ENCODE measurements at places on chromosomes 12 and 14.

DNA sequence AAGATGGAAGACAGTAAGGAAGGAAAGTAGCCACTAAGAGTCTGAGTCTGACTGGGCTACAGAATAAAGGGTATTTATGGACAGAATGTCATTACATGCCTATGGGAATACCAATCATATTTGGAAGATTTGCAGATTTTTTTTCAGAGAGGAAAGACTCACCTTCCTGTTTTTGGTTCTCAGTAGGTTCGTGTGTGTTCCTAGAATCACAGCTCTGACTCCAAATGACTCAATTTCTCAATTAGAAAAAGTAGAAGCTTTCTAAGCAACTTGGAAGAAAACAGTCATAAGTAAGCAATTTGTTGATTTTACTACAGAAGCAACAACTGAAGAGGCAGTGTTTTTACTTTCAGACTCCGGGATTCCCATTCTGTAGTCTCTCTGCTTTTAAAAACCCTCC is 15.4 kb upstream of the PAPLN start:
- DNase-seq, result no peak

GRCh38 chr12:4215229-4216186 is 58.1 kb upstream of the CCND2 start:
- no peak for DNase-seq

DNA sequence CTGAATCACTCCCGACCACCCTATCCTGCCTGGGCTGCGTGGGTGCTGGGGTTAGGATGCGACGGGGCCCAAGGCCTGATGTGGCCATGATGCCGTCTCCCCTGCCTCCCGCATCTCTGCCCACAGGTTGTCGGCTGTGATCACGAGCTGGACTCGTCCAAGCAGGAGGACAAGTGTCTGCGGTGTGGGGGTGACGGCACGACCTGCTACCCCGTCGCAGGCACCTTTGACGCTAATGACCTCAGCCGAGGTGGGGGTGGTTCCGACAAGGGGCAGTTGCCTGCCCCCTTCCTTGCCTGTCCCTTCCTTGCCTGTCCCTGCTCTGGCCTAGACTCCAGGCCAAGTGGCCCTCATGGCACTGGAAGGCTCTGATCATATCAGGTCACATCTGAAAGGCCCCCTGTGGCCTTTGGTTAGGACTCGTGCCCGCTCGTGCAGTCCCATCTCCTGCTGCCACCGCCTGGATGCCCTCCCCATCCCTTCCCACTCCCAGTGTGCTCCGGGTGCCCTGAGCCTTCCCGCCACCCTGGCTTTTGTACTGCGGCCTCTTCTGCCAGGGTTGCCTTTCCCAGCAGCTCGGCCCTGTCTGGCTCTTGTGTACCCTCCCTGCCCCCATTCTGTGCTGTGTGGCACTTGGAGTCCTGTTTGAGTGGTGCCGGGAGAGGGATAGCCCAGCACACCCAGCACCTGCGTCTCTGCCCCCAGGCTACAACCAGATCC is 13.6 kb downstream of the PAPLN start:
- DNase-seq, result no peak

DNA sequence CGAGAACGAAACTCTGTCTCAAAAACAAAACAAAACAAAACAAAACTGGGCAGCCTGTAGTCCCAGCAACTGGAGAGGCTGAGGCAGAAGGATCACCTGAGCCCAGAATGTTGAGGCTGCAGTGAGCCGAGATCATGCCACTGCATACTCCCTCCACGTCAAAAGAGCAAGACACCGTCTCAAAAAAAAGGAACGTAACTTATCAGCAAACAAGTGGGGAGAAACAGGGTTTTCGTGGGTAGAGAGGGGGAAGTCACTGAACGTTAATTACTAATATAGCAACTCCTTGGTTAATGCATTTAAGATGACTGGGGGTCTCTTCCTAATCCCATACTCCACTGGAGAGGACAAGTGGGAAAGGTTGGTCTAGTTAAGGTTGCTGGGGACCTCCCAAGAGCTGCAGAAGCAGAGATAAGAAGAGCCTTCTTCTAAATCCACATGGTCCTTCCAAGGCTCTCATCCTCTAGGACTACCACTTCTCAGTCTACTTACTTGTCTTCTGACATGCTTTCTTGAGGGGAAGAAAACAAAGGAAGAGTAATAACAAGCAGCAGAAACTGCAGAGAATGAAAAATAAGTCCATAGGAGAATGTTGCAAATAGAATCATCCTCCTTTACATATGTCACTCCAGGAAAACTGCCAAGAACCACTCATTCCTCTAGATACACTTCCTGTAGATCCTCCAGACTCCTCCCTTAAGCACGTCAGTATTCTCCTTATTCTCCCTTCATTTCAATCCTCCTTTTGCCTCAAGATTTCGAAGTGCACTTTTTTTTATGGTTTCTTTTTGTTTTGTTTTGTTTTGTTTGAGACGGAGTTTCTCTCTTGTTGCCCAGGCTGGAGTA is 5.8 kb downstream of the NUMB start:
- no peak for DNase-seq

GRCh38 chr12:30026621-30027234 is 243.0 kb upstream of the TMTC1 start:
- DNase-seq, result no peak

DNA sequence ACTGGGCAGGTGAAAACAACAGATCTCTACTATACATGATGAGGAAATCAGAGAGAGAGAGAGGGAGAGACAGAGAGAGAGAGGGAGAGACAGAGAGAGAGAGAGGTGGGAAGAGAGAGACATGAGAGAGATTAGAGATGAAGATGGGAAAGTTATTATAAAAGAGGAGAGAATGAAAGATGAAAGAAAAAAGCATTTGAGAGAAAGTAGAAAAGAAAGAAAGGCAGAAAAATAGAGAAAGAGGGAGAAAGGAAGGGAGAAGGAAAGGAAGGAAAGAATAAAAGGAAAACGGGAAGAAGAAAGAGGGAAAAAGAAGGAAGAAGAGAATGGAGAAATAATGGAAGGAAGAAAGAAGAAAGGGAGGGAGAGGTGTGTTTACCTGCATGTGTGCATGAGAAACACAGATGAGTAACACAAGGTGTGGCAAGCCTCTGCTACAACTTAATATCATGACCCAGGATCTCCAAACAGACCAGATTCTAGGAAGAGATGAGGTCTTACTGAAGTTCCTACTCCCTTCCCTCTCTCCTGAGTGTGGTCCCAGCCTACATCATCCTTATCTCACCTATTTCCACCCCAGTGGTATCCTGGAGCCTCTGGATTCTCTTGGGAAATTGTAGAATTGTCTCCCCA is 176.3 kb downstream of the C12orf75 start:
- no peak for DNase-seq

GRCh38 chr14:80387563-80387981 is 176.3 kb upstream of the DIO2 start:
- DNase-seq, result no peak

DNA sequence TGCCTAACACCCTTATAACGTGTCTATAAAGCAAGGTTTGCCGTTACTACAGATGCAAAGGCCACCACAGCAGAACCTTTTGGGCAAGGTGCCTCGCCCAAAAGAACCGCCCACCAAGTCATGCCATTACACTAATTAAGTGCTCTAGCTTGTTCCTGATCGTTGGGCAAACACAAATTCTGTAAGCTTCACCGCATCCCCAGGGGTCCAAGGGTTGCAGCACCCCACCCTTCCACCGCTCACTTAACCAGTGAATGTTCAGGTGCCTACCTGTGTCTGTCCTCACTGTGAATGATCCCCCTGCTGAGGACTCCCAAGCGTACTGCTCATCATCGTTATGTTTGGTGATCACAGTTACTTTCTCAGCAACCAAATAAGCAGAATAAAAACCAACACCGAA is 1.4 kb downstream of the HSP90AA1 start:
- no peak for DNase-seq

DNA sequence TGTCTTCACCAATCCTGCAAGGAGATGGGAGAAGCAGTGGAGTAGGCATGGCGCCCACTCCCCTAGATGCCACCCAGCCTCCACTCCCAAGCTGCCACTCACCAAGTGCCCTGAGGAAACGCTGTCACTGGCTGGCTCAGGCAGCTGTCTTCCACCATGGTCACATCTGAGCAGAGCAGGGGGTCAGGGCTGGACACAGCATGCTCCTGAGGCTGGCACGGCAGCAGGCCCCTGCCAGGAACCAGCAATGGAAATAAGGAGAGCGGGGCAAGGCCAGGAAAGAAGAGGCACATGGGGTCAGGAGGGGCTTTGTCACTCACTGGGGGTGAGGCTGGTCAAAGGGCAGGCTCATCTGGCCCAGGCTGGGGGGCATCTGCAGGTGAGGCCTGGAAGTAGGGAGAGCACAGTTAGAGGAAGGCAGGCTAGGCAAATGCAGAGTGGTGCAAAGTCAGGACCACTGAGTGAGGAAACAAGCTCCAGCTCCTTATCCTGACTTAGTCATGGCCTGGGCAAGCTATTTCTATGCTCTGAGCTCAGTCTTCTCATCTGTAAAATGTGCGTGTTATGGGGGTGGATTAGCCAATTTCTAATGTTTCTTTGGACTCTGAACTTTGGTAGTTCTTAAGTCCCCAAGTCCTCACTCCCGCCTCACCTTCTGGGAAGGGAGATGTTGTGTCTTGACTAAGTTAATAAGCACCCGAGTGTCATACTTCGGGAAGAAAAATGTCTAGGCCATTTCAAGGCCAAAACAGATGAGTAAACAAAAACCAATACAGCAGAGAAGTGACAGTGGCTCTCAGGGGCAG is 8.0 kb downstream of the NAB2 start:
- DNase-seq, result no peak

DNA sequence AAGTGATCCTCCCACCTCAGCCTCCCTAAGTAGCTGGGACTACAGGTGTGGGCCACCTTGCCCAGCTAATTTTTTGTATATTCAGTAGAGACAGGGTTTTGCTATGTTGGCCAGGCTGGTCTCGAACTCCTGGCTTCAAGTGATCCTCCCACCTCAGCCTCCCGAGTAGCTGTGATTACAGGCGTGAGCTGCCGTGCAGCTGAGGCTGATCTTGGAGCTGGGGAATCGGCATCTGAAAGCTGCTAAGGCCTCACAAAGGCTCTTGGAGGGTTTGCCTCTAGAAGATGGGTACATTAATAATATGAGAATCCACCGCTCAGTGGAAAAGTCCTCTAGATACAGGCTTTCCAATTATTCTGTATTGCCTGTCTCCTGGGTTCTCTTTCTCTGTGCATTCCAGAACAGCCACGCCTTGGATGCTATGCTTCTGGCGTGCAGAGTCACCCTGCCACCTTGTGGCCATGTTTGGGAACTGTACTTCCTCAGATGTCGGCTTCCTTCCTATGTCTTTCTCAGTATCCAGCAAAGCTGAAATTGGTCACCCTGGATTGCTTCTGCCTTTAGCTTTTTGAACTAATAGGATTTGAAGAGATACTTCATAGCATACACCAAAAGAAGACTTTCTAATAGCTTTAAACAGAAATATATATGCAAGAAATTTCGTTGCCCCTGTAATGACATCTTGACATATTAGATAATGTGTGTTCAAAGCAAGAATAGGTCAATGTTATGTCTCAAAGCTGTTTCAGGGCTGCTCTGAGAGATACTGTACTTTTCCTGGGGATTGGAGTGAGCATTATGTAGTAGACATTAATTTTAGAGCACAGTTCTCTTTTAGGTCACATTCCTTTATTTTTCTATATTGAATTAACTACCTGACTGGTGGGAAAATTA is 75.4 kb downstream of the SNAPC1 start:
- peak; percentile 82 for DNase-seq

- DNase-seq, result no peak
Measured at GRCh38 chr14:93950948-93951634, 23.9 kb downstream of the FAM181A start.

DNA sequence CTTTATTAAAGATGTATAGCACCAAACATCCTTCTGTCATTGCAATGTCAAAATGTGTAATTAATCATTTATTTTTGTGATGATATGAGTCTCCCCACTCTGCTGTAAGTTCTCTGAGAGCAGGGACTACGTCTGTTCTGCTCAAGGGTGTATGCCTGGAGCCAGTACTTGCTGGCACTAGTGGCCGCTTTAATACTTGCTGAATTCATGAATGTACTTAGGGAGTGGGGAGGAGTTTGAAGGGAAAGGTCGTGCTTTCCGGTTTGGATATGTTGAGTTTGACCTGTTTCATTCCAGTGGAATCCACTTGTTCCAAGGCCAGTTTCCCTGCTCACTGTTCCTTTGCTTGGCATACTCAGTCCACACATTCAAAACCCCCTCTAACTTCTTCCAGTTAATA is 1.9 kb upstream of the DCAF5 start:
- no peak for DNase-seq

- no peak for DNase-seq
Measured at GRCh38 chr14:89378119-89378518, 38.9 kb downstream of the FOXN3 start.

DNA sequence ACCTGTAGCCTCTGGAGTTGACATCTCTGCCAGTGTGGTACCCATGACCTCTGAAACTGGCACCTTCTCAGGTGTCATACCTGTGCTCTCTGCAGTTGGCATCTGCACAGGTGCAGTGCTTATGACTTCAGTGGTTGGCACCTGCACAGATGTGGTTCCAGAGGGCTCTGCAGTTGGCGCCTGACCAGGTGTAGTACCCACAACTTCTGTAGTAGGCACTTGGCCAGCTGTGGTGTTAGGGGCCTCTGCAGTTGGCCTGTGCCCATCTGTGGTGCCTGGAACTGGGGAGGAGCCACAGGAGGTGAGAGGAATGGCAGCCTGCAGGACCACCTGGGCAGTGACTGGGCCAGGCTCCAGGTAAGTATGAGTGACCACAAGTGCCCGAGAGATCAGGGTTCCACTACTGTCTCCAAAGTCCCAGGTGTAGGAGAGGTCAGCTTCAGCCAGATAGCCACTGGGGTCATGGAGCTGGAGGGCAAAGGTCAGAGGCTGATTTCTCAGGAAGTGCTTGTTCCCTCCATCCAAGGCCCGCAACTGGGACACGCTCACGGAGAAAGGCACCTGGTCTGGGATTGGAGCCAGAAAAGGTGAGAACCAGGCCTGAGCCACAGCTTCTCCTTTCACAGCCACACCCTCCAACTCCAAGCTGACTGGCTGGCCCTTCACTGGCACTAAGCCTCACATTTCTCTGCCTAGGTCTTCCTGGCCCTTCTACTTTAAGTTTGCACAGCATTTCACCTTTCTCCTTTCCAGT is 8.6 kb downstream of the PMEL start:
- no peak for DNase-seq

GRCh38 chr14:106489112-106489881 is 962.9 kb downstream of the TMEM121 start:
- DNase-seq, result no peak

GRCh38 chr12:107736914-107737313 is 24.0 kb downstream of the PRDM4 start:
- DNase-seq, result no peak

GRCh38 chr12:107325075-107325608 is 231.8 kb upstream of the CRY1 start:
- DNase-seq, result no peak

DNA sequence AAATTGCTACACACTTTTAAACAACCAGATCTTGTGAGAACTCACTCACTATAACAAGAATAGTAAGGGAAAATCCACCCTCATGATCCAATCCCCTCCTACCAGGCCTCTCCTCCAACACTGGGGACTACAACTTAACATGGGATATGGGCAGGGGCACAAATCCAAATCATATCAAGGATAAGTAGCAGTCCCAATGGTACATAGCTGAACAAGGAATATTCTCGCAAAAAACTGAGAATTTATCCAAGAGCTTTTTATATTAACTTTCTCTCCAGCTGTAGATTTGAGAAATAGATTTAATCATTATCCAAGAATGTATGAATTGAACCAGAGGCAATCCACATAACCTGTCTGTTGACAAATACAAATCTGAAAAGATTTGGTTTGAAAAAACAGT is 185.2 kb downstream of the TMTC3 start:
- DNase-seq, result no peak
